Activated CD8-positive, alpha-beta memory T cell treated with anti-CD3 and anti-CD28 coated beads for 4 hours (primary cell): ENCODE measurements at places on chromosomes 7 and 10.

GRCh38 chr10:15420858-15421257 is 49.8 kb upstream of the FAM171A1 start:
- no peak for DNase-seq

DNA sequence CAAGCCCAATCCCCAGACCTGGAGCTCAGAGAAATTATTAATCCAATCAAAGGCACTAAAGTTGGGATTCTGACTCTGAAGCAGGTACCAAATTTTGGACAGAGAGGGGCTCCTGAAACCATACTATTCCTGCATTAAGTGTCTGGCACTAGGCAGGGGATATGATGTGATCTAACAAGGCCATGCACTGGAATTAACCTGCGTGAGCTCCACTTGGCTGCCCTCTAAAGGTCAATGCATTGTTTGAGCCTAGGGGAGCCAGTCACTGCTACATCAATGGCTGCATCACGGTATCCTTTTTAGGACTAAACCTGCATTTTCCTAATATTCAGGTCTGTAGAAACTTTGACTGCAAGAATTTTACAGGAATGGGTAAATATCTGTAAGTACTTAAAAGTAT is 42.1 kb downstream of the ST8SIA6 start:
- DNase-seq, result no peak

DNA sequence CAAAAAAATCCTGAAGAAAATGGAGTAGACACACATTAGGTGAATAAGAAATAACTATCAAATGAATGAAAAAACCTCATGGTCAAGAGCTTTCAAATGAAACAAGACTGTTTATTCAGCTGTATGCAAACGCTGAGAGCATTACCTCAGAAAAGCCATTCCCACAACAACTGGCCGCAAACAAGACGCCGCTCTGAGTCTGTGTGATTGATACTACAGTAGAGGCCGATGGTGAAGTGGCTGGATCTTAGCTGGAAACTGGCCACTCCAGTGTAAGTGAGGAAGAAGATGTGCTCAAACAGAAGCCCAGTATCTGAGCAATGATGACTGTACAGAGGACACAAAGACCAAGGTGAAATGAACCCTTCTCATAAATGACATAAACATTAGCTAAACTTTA is 252.4 kb upstream of the GHITM start:
- no peak for DNase-seq

DNA sequence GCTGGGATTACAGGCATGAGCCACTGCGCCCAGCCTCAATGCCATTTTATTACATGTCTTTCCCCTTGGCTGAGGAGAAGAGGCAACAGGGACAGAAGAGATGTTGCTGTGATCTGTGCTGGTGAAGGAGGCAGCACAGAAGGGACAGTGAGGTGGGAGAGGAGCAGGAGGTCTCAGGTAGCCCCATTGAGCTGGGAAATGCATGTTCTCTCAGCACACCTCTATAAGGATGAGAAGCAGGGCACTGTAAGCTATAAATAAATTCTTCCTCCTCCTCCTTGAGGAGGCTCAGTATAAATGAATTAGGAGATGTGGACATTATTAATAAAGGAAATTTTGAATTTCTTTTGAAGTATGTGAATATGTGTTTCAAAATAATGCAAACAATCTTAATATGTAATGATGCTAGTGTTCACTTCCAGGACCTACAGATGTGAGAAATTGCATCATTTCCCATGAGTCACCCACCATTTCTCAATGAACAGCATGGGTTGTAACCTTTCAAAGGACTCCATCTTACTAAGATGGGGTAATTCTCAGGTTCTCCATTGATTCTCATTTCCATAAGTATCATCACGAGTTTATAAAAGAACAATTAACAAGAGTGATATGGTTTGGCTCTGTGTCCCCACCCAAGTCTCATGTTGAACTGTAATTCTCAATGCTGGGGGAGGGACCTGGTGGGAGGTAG is 88.9 kb upstream of the ODAD2 start:
- DNase-seq, result no peak

GRCh38 chr7:135994466-135995205 is 17.5 kb upstream of the MTPN start:
- no peak for DNase-seq

GRCh38 chr10:31885971-31886370 is 42.7 kb downstream of the ARHGAP12 start:
- DNase-seq, result no peak

DNA sequence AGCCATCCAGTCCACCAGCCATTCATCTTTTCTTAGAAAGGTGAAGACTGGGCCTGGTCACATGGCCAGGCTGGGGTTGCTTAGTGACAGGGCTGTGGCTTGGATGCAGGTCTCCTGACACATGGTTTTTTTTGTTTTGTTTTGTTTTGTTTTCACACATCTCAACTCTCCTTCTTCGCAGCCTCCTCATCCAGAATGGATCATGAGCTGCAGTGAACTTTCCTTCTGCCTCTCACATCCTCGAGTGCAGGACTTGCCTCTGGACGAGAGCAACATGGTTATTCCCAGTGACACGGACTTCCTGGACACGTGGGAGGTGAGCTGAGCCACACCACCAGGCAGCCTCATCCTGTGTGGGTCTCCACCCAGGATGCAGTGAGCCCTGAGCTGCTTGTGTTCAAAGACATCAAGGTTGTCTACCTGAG is 9.5 kb downstream of the AKR1E2 start:
- no peak for DNase-seq

- DNase-seq, result no peak
Measured at GRCh38 chr10:43045631-43046287, 31.1 kb upstream of the RET start.

- DNase-seq, result no peak
Measured at GRCh38 chr7:5661942-5662341, 119.5 kb downstream of the RNF216 start.

DNA sequence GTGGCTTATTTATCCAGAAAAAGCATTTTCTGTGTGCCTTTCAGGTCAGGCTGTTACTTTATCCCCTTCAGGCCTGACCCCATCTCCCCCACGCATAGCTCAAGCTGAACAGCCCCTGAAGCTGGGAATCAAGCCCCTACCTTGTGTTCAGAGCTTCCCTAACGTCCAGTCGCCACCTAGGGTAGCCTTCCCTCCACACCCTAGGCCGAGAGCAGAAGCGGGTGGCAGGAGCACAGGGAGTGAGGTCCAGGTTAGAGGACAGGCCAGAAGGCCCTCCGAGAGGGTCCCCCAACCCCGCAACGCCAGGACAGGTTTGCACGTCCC is 479 bp upstream of the SEMA4G start:
- DNase-seq, result no peak

DNA sequence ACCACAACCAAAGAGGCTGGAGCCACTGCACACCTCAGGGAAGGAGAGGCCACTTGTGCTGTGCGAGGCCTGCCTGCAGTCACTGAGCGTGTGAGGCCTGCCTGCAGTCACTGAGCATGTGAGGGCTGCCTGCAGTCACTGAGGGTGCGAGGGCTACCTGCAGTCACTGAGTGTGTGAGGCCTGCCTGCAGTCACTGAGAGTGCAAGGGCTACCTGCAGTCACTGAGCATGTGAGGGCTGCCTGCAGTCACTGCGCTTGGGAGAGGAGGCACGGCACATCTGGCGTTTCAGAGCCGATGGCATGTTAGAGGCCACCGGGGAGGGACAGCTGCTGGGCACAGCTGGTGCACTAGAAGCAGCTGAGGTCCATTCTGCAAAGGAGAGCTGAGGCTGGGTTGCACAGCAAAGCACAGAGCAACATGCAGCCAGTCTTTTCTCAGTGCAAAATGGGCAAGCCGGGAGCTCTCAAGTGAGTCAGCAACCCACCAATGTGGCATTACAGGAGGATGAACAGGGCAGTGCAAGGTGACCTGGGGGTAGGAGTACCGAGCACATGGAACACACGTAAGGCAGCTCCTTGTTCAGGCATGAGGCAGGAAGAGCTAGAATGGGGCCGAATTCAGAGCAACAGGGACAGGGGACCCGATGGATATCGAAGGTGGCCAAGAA is 540.1 kb downstream of the PTPRN2 start:
- DNase-seq, result no peak

- DNase-seq, result no peak
Measured at GRCh38 chr10:119377958-119378736, 164.4 kb downstream of the RGS10 start.

DNA sequence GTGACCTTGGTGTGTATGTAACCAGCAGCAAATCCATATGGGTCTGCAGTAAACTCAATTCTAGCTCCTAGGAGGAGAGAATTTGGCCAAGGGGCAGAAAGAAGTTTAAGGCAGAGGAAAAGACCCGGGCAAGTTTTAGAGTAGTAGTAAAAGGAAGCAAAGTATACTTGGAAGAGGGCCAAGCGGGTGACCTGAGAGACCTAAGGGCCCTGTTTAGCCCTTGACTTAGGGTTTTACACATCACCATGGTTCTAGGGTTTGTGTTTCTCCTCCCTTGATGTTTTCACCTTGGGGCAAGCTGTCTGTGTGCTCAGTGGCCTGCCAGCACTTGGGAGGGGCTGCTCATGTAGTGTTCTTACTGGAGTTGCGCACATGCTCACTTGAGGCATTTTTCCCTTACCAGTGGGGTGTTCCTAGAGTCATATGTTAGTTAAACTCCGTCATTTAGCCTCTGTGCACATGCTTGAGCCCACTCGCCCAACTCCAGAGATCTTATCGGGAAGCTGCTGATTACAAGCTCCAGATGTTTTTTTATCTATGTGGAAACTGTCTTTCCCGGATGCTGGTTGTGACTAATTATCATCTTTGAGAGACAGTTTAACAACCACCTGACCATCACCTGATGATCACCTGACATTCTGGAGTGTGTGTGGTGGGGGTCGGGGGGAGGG is 137.6 kb upstream of the PRSS1 start:
- no peak for DNase-seq

DNA sequence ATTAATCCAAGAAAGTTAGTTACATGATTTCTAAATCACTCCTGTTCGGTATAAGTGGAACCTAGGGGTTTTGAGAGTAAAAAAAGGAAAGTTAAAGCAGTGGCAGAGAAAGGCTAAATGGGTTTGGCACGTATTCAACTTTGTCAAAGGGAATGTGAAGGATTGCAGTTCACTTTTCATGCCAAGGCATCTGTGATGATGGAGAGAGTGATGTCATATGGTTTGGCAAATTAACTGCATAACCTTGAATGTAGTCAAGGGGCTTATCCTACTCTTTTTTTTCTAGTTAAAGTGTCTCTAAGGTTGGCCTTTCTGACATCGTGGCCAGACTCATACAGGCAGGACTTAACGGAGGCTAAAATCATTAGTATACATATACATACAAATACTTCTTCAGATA is 277.8 kb downstream of the EXOC4 start:
- no peak for DNase-seq

- no peak for DNase-seq
Measured at GRCh38 chr7:111409714-111410422, 152.4 kb downstream of the IMMP2L start.

DNA sequence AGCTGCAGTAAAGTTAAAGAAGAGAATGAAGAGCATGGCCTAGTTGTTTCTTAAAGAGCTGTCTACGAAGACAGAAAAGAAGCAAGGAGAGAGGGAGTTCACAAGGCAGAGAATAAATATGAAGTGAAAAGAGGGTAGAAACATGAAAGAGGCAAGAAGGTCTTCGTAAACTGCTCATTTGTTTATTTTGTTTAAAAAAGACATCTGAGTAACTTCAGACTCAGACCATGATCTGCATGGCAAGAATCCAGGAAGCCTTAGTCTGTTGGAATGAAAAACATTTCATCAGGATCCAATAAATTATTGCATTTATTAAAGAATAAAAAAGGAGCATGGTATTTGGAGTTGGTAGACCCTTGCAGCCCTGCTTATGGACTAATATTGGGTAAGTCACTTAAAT is 151.1 kb downstream of the SEM1 start:
- DNase-seq, result no peak
